ENCODE measurements at places on chromosomes 1 and 21.
A peak's percentile ranks its signal among the peaks of the same experiment; 100 is the strongest.

- DNase-seq: no peak
Observed at GRCh38 chr1:246417152-246417812, 89.8 kb downstream of the SMYD3 start.

DNA sequence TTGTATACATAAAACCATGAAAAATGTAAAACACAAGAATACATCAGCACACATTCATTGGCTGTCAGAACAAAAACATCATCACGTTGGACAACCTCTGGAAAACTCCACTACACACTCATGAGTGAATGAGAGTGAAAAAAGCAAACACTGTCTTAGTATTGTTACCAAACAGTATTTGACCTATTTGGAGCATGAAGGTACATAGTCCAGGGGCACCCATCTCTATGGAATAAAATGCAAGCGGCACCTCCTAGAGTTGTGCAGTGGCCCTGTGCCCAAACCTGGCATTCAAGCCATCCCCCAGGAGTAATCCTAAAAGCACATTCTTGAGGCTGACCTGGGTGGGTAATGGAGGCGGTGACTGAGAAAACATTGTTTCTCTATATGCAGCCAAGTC, 67.0 kb upstream of the SOD1 start:
- DNase-seq: no peak

DNA sequence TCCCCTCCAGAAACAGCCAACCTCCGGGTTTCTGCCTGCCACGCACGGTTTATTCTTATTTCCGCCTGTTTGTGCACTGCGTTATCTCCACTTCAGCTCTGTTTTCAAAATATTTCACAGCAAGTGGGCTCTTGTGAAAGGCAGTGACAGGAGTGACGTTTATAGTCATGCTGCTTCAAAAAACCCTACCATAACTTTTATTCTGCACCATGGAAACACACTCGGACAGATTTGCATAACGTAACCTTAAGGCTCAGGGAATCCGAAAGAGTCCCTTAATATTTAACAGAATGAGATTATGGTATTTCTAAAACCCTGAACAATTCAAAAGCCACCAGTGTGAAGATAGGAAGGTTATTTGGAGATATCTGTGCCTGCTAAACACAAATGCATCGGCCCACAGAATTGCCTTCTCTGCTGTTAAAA, 782 bp upstream of the SDE2 start:
- peak; percentile 24 for DNase-seq

DNA sequence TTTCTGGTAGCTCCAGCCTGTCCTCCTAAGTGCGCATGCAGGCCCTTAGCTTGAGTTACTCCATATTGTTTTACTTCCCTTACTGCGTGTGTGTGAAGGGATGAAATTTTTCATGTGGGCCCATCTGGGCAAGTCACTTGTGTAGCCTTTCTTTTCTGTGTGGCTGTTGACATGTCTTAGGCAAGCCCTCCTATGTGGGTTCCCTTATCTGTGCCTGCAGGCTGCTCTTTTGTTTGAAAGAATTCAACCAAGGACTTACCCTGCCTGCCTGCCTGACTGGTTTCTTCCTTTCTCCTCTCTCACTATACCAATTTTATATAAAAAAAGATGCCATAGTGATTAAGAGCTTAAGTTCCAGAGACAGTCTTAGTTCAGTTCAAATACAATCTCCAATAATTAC, 249.3 kb downstream of the ATG4C start:
- no peak for DNase-seq

- DNase-seq: no peak
Observed at GRCh38 chr1:41559331-41559730, 74.8 kb upstream of the EDN2 start.

Measured in activated naive CD4-positive, alpha-beta T cell treated with anti-CD3 and anti-CD28 coated beads, Interleukin-2, amount 50 U/mL, for 72 hours (primary cell).